LoVo (cell line): ENCODE measurements at places on chromosomes 5 and 9.

DNA sequence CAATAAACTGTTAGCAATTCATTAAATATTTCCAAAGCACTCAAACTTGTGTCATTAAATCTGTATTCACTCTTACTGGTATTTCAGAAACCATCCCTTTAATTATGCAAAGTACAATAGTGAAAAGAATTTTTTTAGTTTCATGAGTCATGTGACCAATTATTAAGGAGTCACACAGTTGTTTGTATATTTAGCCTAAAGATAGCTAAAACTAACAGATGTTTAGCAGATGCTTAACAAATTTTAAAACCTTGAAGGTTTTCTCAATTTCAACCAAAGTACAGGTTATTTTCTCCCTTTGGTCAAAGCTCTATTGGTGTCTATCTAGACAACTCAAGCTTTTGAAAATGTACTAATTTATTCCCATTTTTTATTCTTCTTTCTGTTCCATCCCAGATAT lies 44.1 kb downstream of the PJA2 start:
- DNase-seq: no peak

- no peak for DNase-seq
Measured at GRCh38 chr9:113879911-113880310, 3.8 kb downstream of the ZNF618 start.

DNA sequence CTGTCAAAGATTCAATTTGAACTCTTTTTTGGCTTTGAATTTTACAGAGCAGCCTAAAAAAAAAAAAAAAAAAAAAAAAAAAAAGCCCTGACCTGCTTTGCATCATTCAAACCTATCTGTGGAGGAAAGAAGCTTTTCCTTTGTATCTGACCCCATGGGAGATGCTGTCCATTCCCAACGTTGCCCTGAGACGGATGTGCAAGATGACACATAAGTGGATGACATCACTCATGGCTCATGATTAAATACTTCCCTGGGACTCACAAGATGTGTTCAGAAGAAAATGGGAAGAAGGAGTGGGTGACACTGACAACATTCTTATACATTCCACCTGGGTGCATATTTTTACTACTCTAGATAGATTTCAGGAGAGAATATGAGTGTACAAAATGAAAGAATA lies 245.7 kb upstream of the ELAVL2 start:
- no peak for DNase-seq

GRCh38 chr5:153926201-153926600 lies 112.5 kb downstream of the FAM114A2 start:
- no peak for DNase-seq

- DNase-seq: no peak
Measured at GRCh38 chr5:38039826-38040225, 200.0 kb upstream of the GDNF start.

- DNase-seq: no peak
Measured at GRCh38 chr9:114229295-114229694, 74.0 kb downstream of the COL27A1 start.

- DNase-seq: no peak
Measured at GRCh38 chr9:69317894-69318293, 7.1 kb upstream of the ENTREP1 start.

GRCh38 chr5:81428861-81429260 lies 34.9 kb upstream of the ACOT12 start:
- DNase-seq: peak; percentile 13

- DNase-seq: no peak
Measured at GRCh38 chr5:93592883-93593282, 9.9 kb downstream of the NR2F1 start.

GRCh38 chr5:18314192-18314778 lies 680.0 kb downstream of the TAF11L14 start:
- DNase-seq: peak; percentile 51

DNA sequence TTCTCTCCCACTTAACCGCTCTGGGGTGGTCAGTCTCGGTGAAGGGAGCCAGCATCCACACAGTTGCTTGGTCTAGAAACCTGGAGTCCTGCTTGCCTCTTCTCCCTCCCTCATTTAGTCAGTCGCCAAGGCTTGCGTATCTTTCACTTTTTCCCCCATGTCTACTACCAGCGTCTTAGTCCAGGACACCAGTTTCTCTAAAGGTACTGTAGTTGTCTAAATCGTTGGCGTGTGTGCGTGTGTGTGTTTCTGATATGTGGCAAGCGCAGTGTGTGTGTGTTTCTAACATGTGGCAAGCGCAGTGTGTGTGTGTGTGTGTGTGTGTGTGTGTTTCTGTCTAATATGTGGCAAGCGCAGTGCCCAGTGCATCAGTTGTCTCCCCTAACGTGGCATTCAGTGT lies 641 bp downstream of the ATP6V1G1 start:
- no peak for DNase-seq

GRCh38 chr5:141973871-141974595 lies 5.1 kb downstream of the RNF14 start:
- no peak for DNase-seq

DNA sequence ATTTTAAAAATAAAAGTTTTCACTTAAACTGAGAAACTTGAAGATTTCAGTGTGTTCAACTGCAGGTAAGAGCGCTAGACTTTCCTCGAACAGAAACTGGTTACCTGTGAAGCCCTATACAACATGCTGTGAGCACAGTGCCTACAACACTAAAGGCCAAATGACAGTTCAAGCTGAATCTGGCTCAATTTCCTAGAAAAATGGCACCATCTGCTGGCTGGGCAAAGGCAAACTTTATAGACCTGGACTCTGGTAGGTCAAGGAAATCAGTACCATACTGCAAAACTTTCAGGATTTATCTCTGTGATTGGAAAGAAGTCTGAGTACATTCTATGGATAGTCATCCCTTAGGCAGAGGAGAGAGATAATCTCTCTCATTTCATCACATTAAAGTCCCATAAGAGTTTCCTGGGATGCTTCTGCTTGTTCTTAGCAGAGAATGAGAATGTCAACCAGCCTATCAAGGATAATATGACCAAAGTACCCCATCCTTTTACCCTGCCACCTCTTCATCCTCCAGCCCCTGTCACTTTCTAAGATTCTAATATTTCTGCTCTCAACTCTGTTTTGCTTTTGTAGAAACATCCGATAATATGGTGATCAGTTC lies 31.8 kb upstream of the FOXB2 start:
- peak; percentile 42 for DNase-seq

GRCh38 chr5:143828710-143829109 lies 16.7 kb downstream of the HMHB1 start:
- no peak for DNase-seq

GRCh38 chr9:18393340-18394130 lies 80.4 kb upstream of the ADAMTSL1 start:
- DNase-seq: peak; percentile 76

- no peak for DNase-seq
Measured at GRCh38 chr9:3087697-3088096, 243.8 kb upstream of the PUM3 start.

GRCh38 chr9:69549310-69550202 lies 122.6 kb downstream of the APBA1 start:
- peak; percentile 54 for DNase-seq

DNA sequence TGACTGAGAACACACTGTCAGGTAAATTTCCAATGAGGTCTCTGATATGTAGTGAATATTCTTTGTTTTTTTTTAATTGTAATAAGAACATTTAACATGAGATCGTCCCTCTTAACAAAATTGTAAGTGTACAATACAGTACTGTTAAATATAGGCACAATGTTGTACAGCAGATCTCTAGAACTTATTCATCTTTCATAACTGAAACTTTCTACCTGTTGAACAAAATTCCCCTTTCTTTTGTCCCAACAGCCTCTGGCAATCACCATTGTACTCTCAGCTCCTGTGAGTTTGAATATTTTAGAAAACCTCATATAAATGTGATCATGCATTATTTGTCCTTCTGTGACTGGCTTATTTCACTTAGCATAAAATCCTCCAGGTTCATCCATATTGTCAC lies 10.6 kb upstream of the PRLR start:
- no peak for DNase-seq

GRCh38 chr5:18043344-18043743 lies 409.1 kb downstream of the TAF11L14 start:
- no peak for DNase-seq

- DNase-seq: no peak
Measured at GRCh38 chr9:38205279-38205678, 136.3 kb upstream of the SHB start.

- no peak for DNase-seq
Measured at GRCh38 chr9:134128727-134129679, 6.9 kb upstream of the WDR5 start.

- DNase-seq: peak; percentile 25
Measured at GRCh38 chr5:173882632-173883031, 5.5 kb upstream of the CPEB4 start.

DNA sequence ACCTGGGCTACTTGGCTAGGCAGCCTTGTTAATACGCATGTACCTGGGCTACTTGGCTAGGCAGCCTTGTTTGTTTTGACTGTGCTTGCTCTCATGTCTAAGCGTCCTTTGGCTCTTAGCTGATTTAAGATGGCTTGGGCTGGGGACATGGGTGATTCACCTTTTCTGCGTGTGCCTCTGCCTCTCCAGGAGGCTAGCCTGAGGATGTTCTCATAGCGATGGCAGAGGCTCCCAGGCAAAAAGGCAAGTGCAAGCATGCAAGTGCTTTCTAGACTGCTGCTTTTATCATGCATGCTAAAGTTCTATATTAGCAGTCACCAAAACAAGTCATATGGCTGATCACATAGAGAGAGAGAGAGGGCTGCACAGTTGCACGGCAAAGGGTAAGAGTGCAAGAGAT lies 300.5 kb downstream of the IRX1 start:
- DNase-seq: no peak

DNA sequence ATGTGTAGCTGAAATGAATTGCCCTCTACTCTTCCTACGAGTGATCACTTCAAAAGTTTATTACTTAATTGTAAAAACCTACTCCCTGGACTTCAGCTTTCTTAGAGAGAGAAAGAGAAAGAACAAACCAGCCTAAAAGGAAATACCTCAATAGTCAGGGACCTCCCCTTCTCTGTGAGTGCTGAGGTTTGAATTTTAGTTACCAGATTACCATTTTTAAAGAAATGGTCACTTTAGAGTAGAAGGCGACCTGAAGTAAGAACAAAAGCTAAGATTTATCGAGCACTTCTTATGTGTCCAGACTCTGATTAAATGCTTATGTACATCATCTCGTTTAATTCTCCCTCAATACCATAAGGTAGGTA lies 11.3 kb downstream of the RAPGEF1 start:
- DNase-seq: no peak

GRCh38 chr5:14895301-14895700 lies 23.7 kb upstream of the ANKH start:
- peak; percentile 84 for DNase-seq

DNA sequence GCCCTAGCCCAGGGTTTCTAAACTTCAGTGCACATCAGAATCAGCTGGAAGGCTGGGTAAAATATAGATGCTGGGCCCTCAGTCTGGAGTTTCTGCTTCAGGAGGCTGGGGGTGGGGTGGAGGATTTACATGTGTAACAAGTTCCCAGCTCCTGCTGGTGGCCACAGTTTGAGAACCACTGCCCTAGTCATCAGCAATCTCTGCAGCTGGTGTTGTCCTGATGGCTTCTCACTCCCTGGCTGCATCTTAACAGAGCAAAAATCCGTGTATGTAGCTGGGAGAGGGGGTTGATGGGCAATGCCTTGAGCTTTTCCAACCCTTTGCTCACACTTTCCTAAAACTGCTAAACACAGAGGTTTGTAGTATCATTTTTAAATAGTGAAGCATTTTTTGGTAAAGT lies 186.0 kb upstream of the KLF9 start:
- no peak for DNase-seq

GRCh38 chr5:6581559-6582426 lies 51.1 kb downstream of the NSUN2 start:
- no peak for DNase-seq

- no peak for DNase-seq
Measured at GRCh38 chr5:10607023-10607665, 43.3 kb downstream of the ANKRD33B start.

DNA sequence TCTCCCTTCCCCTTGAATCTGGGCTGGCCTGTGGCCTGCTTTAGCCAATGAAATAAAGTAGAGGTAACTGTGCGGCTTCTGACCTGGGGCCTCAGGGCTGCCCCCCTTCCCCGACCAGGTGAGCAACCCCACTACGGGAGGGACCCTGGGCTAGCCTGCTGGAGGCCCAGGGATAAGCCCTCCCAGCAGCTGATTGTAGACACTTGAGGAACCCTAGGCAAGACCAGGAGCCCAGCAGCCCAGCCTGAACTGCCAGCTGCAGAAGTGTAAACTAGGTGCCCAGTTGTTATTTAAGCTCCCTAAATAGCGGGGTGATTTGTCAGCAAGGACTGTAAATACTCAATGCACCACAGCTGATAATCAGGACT lies 41.3 kb downstream of the RAPGEF1 start:
- DNase-seq: no peak

DNA sequence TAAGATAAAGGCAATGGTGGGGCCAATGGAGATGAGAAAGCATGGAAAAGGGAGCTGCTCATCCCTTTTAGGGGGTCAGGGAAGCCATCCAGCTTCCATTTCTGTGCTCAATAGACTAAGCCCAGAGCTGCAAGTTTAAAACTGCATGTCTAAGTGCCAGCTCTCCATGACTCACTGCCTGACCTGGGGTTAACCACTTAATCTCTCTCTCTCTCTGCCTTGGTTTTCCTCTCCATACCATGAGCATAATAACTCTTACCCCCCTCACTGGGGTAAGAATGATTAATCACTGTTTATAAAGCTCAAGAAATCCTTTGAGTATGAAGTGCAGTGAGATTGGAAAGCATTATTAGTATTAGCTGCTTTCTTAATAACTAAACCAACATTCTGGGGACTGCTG lies 1382.4 kb upstream of the WWC1 start:
- DNase-seq: no peak

GRCh38 chr5:91706785-91707520 lies 323.8 kb upstream of the ARRDC3 start:
- DNase-seq: no peak

DNA sequence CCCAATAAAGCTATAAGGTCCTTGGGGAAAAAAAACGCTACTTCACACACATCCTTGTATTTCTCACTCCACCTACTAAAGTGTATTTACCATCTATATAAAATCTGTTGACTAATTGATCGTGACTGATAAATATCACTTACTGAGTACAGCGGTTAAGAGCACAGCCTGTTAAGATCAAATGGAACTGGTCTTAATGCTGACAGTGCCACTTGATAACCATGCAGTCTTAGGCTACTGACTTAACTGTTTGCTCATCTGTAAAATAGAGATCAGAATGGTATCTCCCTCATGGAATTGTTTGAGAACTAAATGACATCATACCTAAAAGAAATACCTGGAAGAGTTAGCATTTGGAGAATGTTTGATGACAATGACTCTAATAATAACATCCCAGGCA lies 67.5 kb downstream of the ZFAND5 start:
- no peak for DNase-seq

GRCh38 chr9:8895861-8896224 lies 1096.3 kb upstream of the DMAC1 start:
- peak; percentile 22 for DNase-seq

GRCh38 chr5:136007271-136007670 lies 21.5 kb upstream of the TGFBI start:
- no peak for DNase-seq

GRCh38 chr5:73519531-73520283 lies 21.5 kb downstream of the BTF3 start:
- DNase-seq: peak; percentile 82
